Suppressor macrophage treated with lipopolysaccharide for 4 hours (primary cell): ENCODE measurements at places on chromosomes 3 and 15.

GRCh38 chr15:40844696-40845030, 815 bp downstream of the SPINT1 start:
- DNase-seq: peak; percentile 44

GRCh38 chr3:181330257-181330656, 340.7 kb upstream of the DNAJC19 start:
- DNase-seq: no peak

DNA sequence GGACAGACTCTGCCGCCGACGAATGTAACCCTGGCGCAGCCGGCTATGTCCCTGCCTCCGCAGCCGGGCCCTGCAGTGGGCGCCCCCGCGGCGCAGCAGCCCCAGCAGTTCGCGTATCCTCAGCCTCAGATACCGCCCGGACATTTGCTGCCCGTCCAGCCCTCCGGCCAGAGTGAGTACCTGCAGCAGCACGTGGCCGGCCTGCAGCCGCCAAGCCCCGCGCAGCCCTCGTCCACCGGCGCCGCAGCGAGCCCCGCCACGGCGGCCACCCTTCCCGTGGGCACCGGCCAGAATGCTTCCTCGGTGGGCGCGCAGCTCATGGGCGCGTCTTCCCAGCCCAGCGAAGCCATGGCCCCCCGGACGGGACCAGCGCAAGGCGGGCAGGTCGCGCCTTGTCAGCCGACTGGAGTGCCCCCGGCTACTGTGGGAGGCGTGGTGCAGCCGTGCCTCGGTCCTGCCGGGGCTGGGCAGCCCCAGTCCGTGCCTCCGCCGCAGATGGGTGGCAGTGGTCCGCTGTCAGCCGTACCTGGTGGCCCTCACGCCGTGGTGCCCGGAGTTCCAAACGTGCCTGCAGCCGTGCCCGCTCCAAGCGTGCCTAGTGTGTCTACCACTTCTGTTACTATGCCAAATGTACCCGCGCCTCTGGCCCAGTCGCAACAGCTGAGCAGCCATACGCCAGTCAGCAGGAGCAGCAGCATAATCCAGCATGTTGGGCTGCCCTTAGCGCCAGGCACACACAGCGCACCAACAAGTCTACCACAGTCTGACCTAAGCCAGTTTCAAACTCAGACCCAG, 2.4 kb downstream of the TSC22D2 start:
- DNase-seq: peak; percentile 39

GRCh38 chr3:149816986-149817385, 4.0 kb downstream of the RNF13 start:
- DNase-seq: peak; percentile 93

- DNase-seq: no peak
These were observed 181.4 kb downstream of the OPA1 start for GRCh38 chr3:193774272-193774915.

DNA sequence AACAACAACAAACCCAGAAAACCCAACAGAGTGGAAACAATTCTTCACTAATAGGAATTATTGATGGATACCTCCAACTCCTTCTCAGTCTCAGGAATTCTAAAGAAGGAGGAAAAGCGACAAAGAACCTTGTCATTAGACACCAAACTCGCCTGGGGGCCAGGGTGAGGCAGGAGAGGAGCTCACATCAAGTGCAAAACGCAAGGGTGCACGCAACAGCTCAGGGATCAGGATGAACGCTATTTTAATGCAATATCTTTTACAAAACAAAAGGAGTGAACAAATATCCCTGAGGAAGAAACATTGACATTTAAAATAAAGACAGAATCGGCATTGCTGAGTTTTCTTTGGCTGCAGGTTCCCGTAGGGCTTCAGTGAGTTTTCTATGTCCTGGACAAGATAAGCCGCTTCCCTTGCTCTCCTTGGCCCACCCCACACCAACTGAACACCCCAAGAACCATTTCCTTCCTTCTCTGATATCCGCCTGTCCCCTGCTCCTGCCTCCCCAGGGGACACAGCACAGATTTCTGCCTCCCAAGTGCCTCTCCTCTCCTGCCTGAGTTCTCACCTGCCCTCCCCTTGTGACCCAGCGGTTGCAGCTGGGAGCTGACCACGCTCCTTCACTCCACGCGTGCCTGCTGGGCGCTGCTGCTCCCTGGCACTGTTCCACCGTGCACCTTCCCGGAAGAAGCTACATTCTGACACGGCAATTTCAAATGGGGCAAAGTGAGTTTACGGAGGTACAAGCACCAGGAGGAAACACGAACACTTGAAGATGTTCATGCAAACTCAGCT, 63.0 kb downstream of the ATP10A start:
- no peak for DNase-seq

DNA sequence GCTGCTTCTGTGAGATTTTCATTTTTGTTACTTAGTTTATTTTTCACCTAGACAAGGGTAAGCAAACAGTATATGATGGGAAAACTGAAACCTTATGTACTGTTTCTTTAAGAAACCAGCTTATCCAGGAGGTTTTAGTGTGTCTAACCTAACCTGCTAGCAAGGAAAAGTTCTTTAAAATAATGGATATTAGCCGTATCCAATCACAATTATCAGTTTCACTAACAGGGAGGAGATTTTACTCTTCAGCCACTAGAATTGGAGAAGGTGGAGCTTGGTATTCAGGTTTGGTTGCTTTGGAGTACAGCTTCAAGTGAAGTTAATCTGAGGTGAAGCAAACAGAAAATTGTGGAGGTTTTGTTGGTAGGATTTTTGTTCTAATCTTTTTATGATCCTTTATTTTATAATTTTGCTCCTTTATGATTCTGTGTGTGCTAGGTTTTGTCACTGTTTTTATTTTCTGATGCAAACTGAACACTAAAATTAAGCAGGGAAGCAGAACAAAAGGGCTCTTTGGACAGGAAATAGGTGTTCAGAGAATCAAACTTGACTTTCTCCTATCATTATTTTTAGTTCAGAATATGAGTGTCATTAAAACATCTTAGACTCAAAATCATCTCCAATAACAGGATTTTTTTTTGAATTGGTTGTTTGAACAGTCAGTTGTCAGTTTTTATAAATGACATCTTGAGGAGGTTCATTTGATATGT, 13.0 kb downstream of the ZFAND6 start:
- peak; percentile 77 for DNase-seq

DNA sequence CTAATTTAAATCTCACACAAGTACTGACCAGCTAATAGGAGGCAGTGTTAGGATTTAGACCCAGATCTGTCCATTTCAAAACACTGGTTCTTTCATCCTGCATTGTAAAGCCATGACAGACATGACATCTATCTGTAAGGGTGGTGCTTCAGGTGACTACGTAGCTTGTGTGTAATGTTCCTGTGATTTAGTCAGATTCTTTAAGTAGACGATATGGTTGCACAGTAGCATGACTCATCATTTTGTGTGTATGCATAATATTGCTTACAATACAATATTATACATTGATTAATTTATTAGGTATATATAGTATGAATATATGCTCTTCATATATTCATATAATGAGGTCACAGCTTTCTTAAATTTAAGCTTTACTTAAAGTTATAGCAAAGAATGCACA, 628.5 kb downstream of the GRM7 start:
- DNase-seq: no peak

GRCh38 chr3:107663266-107663665, 140.5 kb downstream of the BBX start:
- no peak for DNase-seq

GRCh38 chr15:23857028-23857641, 170.0 kb upstream of the NDN start:
- DNase-seq: peak; percentile 32

- DNase-seq: no peak
These were observed 827 bp downstream of the WNT5A start for GRCh38 chr3:55486101-55486856.

DNA sequence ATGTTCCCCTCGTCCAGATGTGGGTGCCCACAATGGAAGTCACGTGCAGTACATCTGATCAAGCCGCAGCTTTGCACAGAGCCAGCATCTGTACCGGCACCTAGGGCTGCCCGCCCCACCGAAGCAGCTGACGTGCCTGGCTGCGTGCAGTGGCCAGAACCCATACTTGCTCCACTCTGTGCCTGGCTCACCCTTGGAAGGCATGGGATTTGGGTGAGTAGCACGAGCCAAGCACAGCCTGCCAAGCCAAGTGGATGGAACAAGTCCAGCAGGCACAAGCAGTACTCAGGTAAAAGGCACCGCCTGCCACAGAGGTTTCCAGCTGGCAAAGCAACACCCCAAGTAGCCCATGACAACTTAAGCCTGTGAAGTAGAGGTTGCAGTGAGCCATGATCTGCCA, 261.3 kb downstream of the TBC1D5 start:
- no peak for DNase-seq

- no peak for DNase-seq
These were observed 558.7 kb upstream of the SEMA6D start for GRCh38 chr15:47158573-47158972.

- peak; percentile 55 for DNase-seq
These were observed 1.6 kb upstream of the INTS14 start for GRCh38 chr15:65612616-65612946.

- DNase-seq: no peak
These were observed 10.3 kb downstream of the NEK11 start for GRCh38 chr3:131036986-131037385.

DNA sequence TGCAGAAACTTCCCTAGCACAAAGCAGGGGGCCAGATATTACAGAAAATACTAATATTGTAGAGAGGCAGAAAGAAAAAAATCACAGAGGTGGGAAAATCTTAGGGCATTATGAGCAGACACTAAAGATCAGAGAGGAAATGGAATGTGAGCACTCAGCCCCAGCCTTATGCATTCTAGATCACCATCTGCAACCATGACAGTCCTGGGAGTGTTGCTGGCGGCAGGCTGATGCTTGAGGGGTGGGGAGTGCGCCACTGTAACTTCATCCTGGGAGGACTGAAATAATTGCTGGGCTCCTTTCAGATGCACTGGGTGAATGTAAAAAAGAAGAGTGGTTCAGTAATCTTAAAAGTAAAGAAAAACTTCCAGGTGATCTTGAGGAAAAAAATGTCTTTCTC, 427.6 kb upstream of the SEMA6D start:
- DNase-seq: no peak
